ENCODE measurements at places on chromosomes 7 and 10.

- DNase-seq = no peak
Observed at GRCh38 chr10:17113889-17114540, 15.6 kb downstream of the CUBN start.

DNA sequence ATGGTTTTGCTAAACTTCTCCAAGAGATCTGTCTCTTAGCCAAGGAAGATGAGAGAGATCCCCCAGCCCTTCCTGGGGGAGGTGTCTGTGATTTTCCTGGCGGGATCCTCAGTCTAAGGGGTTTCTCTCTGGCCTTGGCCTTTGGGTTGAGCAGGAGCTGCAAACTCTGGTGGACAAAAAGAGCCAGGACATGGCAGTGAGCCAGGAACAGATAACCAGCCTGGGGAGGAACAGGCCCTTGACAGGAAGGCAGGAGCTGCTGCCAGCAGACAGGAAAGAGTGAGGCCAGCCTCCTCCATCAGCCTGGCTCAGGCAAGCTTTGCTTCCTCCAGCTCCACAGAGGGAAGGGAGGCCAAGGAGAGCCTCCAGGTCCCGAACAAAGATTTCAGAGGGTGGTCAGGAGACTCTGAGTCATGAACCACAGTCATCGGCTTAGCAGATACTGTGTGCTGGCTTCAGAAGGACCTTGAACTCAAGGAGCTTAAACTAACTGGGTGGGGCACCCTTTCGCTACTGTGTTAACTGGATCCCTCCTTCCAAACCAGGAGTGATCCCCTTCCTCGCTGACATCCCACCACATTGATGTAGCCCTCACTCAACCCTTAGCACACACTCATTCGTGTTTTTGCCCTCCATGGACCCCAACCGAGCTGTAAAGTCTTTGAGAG, 34.7 kb downstream of the DDIT4 start:
- DNase-seq = no peak

DNA sequence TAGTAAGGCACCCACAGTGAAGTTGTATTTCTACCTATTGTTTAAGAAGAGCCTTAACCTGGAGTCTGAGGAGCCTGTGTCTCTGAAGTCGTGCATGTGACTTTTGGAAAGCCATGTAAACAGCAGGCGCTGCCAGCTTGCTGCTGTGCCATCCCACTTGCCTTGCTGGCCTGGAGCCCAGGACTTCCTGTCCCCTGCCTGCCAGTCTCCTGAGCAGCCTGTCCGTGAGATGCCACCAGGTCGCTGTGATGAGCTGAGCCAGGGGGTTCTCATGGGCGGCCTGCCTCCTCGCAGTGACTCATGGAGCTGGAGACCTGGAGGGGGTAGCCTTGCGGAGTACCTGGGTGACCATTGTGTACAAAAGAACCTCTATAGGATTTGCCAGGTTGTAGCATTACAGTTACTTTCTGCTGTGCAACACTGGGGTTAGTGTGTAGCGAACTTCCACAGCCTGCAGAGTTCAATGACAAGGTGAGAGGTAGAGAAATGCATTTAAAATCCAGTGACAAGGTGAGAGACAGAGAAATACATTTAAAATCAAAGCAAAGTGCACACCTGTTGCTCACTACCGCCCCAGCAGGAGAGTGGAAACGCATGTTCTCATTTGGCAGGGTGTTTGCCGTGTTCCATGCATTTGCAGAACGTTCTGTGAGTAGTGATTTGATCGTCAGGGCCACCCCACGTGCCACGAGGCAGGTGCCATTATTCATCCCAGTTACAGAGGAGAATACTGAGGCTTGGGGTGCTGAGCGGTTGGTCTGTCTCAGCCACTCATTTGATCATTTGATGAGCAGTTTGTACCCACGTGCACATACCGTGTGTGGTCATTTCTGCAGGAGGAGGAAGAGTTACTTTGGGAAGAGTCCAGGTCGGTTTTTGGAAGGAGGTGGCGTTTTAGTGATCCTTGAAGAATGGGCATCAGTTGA, 36.6 kb upstream of the BHLHA15 start:
- no peak for DNase-seq

- no peak for DNase-seq
Observed at GRCh38 chr7:82699773-82700186, 256.2 kb upstream of the CACNA2D1 start.

- DNase-seq = no peak
Observed at GRCh38 chr10:132204078-132204780, 17.5 kb downstream of the DPYSL4 start.

GRCh38 chr10:44287408-44287807, 97.5 kb downstream of the CXCL12 start:
- DNase-seq = no peak

DNA sequence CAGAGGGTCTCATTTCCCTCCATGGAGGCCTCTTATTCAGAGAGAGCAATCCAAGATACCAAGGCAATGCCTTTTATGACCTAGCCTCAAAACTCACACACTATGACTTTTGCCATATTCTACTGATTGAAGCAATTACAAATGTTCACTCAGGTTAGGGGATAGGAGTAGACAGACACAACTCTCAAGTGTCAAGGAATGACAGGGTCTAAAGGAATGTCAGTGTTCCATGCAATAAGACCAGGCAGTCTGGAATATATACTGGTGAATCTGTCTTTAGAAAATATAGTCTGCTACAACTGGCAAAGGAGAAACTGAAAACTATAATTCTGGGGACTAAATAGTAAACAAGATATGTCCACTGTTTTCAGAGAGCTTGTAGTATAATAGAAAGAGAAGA, 283.9 kb downstream of the PRKG1 start:
- DNase-seq = no peak

GRCh38 chr7:48298779-48299178, 127.5 kb downstream of the ABCA13 start:
- no peak for DNase-seq

DNA sequence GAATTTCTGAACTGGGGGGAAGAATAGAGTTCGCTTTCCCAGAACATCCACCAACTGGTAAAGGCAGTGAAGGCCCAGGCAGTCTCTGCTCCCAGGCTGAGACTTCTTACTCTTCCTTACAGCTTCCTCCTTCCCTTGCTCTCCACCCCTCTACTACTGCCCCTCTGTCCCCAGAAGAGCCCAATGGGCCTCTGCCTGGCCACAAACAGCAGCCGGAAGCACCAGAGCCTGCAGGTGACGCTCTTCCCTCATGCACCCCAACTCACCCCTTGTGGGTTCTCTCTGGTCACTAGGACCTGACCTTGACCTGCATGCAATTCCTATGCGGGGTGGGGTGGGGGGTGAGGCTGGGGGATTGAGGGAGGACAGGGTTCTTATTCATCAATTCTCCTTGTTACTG, 16.5 kb downstream of the FAM131B start:
- no peak for DNase-seq

DNA sequence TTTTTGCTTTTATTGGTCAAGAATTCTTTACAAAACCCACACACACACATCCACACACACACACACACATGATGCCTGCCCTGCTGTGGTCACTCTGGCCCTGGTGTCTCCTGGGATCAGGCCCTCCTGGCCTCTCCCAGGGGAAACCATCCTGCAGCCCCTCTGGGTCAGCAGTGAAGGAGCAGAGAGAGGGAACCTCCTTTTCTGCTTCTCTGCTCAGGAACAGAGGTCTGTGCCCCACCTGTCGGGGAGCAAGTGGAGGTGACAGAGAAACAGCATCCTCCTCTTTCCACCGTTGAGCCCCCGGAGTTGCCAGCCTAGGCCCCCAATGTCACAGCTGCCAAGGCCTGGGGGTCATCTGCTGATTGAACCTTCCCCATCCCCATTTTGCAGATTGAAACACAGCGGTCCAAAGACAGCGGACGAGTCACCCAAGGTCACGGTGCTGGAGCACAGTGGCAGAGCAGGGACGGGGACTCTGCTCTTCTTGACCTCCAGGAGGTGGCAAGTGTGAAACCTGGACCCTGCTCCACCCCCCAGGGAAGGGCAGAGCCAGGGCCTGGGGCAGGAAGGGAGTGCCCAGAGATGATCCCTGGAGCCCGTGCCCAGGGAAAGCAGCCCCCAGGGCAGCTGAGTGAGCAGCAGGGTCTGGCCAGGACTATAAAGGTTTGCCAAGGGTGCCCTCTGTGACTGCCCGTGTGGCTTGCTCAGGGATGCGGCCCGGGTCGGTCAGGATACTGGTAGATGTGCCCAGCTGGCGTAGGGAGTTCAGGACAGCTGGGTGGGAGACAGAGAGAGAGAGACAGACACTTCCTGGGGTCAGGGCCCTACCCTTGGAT, 15.0 kb upstream of the TBL2 start:
- no peak for DNase-seq

DNA sequence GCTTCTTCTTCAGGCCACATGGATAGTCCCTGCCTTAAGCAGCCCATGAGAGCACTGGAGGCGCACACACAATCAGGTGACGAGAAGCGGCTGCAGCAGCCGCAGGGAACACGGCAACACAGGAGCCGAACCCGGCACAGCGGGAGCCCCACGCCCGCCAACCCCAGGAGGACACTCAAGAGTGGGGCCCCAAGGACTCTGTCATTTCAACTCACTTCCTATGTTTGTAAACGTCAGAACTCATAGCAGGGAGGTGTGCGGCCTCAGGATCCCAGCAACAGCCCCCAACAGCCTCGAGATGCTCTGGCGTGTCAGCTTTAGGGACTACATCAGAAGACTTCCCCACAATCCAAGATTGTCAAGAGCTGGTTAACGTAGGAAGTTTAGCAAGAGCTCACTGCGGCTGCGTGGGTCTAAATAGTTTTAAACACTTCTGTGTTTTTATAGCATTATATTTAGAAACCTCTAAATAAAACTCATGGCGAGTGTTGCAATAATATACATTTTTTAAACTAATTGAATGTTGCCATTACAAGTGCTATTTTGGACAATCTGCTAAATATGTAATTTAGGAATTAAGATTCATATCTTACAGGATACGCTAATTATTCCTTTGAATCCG, 123.4 kb downstream of the MAD1L1 start:
- DNase-seq = no peak

- DNase-seq = peak; percentile 67
Observed at GRCh38 chr7:97499204-97499603, 232.7 kb upstream of the TAC1 start.

DNA sequence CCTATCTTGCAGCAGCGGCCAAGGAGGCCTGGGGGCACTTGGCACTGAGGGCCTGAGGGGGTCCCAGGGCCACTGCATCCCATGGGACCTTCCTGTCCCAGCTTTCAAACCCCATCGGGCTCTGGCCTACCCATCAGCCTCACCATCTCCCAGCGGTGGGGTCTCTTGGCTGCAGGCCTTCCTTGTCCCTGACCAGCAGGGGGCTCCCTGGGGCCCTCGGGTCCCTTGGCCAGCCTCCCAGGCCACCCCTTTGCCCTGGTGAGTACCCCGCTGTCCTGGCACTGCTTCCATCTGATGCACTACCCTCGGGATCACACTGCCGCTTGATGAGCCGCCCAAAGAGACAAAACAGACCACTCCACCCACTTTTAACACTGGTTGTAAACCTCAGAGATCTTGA, 43.5 kb downstream of the YKT6 start:
- no peak for DNase-seq

DNA sequence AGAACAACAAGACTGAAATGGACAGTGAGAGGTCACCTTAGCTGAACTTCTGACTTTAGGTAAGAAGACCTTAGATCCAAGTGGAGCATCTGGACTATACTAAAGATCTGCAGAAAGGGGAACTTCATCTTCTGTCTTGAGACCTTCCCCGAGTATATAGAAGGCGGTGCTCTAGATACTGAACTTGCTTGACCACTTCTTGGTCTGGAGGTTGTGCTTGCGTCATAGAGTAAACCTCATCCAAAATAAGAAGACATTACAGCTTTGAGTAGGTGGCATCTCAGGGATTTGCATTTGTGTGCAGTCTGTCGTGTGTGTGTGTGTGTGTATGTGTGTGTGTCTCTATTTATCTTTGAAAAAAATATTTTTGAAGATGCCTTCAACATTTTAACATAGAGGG, 157.5 kb downstream of the CHN2 start:
- DNase-seq = no peak

DNA sequence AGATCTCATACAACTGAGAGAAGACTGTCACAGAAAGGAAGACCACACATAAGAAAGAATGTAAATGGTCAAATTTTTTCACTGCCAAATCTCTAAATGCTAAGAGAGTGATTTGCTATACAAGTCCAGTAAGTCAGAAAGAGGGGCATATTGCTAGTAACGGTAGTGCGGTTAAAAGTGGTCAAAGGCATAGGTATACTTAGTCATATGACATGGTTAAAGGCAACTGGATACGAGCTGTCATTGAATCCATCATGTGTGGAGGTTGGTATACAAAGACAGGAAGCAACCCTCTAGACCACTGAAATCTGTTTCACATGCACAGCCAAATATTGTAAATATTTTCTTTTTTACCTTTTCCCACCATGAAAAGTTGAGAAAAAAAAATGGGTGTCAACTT, 4.8 kb downstream of the INHBA start:
- no peak for DNase-seq

GRCh38 chr7:82360591-82361368, 82.8 kb downstream of the CACNA2D1 start:
- DNase-seq = peak; percentile 7

DNA sequence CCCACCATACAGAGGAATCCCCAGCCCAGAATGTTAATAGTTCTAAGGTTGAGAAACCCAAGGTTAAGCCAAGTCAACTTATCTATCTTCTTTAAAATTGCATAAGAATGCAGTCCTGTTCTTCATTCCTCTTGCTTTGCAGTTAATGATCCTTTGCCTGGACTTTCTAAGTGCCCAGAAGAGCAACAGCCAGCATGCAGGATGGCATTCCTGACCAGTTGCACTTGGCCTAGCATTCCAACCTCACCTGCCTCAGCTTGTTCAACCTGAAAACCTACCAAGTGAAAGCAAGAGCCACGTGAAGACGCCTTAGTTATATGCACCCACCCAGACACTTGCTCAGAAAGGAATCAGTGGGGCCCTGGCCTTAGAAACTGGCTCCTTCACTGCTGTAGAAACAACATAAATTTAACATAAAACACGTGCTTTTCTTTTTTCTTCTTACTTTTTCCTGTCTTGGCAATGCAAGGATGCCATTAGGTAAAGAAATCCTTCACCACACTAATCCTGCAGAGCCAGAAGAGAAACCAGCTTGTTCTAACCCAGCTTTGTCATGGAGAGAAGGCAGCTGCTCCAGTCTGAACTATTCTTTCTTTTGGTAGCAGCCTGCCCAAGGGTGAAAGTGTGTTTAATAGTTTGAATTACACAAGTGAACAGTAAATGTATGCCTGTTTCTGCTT, 25.0 kb downstream of the EGFR start:
- no peak for DNase-seq

DNA sequence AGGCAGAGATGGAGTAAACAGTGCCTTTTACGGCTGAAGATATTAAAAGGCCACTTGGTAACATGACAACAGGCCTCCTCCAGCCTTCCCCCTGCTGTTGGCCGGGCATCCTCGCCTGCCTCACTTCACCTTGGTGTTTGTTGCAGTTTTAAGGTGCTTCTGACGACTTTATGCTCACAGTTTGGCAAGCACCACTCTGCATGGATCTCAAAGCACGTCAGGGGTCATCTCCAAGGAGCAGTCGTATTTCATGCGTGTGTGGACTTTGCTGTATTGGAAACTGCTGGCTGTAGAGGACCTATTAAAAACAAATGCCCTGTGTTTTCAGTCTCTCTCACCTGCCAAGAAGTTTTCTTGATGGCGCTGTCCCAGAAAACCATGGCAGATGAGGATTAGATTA, 483.1 kb downstream of the RPS24 start:
- no peak for DNase-seq

GRCh38 chr10:73207883-73208282, 39.2 kb downstream of the DNAJC9 start:
- no peak for DNase-seq
